ENCODE measurements at places on chromosomes 1 and 21. TPM values are rescaled to one million over a fixed set of nuclear protein-coding genes. Genes with fewer than 3 reads are reported as not detected.

GRCh38 chr1:227490478-227490877 is 72.9 kb upstream of the ZNF678 start:
- H3K4me3 ChIP-seq: no peak overlapping the region
- peaks cover 7% of the 10 kb centered on the region for H3K27me3 ChIP-seq
- H3K4me1 ChIP-seq: no peaks in the 10 kb centered on the region
- no peak overlapping the region for H3K27ac ChIP-seq
- DNase-seq: no peak

DNA sequence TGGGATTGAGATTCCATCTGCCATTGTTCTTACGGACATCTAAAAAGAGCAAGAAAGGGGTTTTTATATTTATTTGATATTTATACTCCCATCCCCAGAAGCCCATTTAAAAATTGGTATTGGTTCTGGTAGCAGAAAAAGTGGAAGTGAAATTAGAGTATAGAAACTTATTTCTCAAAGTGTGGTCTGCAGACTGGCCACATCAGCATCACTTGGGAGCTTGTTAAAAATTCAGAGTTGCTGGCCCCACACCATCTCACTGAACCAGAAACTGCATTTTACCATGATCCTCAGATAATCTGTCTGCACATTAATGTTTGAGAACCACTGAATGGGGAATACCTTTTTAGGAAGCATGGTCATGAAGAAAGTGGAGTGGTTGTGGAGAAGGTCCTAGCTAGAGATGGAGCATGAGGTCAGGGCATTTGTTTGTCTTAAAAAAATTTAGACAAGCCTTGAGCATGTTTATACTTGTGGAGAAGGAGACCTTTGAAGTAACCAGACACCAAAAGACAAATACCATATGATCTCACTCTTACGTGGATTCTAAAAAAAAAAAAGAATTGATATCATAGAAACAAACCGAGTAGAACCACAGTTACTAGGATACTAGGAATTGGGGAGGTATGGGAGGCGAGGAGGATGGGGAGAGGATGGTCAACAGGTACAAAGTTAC is 116.3 kb downstream of the ST6GALNAC3 start:
- H3K27me3 ChIP-seq: no peaks in the 10 kb centered on the region
- H3K27ac ChIP-seq: no peak overlapping the region
- no peak for DNase-seq
- H3K36me3 ChIP-seq: no peaks in the 10 kb centered on the region
- no peaks in the 10 kb centered on the region for H3K4me1 ChIP-seq

Gene MAGOH
- total RNA-seq: 67.3 TPM

- H3K4me3 ChIP-seq: no peak overlapping the region
- no peak overlapping the region for H3K27ac ChIP-seq
- no peaks in the 10 kb centered on the region for H3K4me1 ChIP-seq
- H3K27me3 ChIP-seq: no peaks in the 10 kb centered on the region
These were observed 37.7 kb upstream of the ATG4C start for GRCh38 chr1:62746086-62746808.

GRCh38 chr1:15540186-15540585 is 13.5 kb downstream of the DNAJC16 start:
- peaks cover 25% of the 10 kb centered on the region for H3K36me3 ChIP-seq
- no peak for DNase-seq
- no peak overlapping the region for H3K27ac ChIP-seq
- H3K4me3 ChIP-seq: no peak overlapping the region

Gene NUDT4B
- 0.78 TPM for total RNA-seq
